Thyroid gland (tissue), 4 donors: ENCODE measurements at places on chromosomes 5 and 9. TPM values are rescaled to one million over a fixed set of nuclear protein-coding genes. Genes with fewer than 3 reads are reported as not detected.

GRCh38 chr5:39992617-39993202, 567.9 kb upstream of the DAB2 start:
- no peaks in the 10 kb centered on the region for H3K27me3 ChIP-seq
- H3K36me3 ChIP-seq, result no peaks in the 10 kb centered on the region
- DNase-seq, result peak; percentile 28
- H3K4me3 ChIP-seq, result no peak overlapping the region
- H3K4me1 ChIP-seq, result no peaks in the 10 kb centered on the region

DNA sequence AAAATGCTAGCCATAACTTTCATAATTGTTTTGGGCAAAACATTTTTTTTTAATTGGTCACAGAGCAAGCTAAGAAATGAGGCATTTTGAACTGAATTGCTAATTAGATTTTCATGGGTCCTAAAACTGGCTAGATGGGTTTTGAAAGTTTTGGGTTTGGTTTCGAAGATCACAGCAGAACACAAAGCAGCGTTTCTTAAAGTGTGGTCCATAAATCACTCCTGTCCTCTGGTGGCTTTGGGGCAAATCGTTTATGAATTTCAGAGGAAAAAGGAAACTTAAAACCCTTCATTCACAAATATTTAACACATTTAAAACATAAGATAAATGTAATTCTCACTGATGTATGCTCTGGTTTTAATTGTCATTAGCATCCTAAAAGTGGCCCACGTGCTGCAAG, 503.7 kb downstream of the SPATA31D1 start:
- no peak overlapping the region for H3K27ac ChIP-seq
- no peaks in the 10 kb centered on the region for H3K36me3 ChIP-seq
- no peak for DNase-seq

GRCh38 chr5:178069909-178070308, 43.4 kb upstream of the N4BP3 start:
- no peaks in the 10 kb centered on the region for H3K27me3 ChIP-seq
- no peaks in the 10 kb centered on the region for H3K4me1 ChIP-seq
- no peak overlapping the region for H3K4me3 ChIP-seq
- H3K27ac ChIP-seq, result no peak overlapping the region
- DNase-seq, result peak; percentile 12

DNA sequence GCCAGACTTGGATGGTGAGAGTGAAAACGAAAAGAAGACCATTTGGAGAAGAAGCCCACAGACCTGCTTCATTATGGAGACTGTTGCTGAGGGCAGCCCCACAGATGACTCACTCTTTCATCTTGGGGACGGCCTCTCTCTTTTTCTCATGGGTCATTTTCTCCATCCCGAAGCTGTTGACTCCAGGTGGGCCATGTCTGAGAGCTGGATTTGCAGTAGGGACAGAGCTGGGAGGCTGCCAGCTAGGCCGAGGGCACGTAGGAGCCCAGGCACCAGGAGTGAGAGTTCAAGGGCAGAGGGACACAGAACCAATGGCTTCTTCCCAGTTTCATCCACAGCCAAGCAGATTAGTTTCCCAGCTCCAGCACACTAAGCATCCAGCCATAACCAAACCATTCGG, 92.4 kb downstream of the S1PR3 start:
- H3K4me1 ChIP-seq, result no peaks in the 10 kb centered on the region
- no peak overlapping the region for H3K4me3 ChIP-seq
- no peak overlapping the region for H3K27ac ChIP-seq
- no peaks in the 10 kb centered on the region for H3K27me3 ChIP-seq
- DNase-seq, result no peak

DNA sequence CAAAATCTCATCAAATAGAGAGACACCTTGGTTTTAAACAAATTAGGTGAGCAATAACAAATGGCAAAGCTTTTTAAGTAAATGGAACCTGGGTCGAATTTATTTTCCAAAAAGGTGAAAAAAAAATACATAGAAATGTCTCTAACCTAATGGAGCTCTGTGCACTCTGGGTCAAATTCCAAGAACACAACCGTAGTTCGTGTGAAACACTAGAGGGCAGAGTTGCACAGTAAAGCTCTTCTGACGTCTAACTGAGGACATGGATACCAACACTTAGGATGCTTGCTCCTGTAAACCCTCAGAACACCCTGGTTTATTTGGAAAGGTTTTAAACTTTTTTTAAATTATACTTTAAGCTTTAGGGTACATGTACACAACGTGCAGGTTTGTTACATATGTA, 18.9 kb downstream of the MARCHF11 start:
- no peak overlapping the region for H3K27ac ChIP-seq
- DNase-seq, result no peak
- no peaks in the 10 kb centered on the region for H3K4me1 ChIP-seq
- H3K27me3 ChIP-seq, result no peaks in the 10 kb centered on the region

- H3K4me3 ChIP-seq, result no peak overlapping the region
- no peak overlapping the region for H3K27ac ChIP-seq
- no peaks in the 10 kb centered on the region for H3K4me1 ChIP-seq
These were observed 677.1 kb upstream of the CHD1 start for GRCh38 chr5:99605904-99606303.

GRCh38 chr5:113267361-113267900, 167.4 kb downstream of the TSSK1B start:
- no peak for DNase-seq
- no peak overlapping the region for H3K4me3 ChIP-seq
- no peak overlapping the region for H3K27ac ChIP-seq
- no peaks in the 10 kb centered on the region for H3K4me1 ChIP-seq

Gene RAB3C
- total RNA-seq, result 0.42 TPM

Gene S100Z
- total RNA-seq, result not detected

DNA sequence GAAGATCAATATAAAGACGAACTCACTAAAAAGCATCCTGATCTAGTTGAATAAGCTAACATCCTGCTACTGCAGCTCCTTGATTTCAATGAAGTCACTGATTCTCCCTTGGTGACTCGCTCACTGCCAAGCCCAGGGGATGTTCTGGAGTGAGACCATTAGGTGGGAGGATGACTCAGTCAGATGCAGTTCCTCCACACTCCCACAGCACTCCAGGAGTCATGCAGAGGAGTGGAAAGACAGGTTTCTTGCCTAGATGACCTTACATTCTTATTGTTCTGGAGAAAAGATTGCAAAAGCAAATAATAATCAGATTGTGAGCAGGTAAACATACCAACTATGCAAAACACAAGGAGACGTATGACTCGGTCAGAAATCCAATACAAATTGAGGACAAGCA, 15.3 kb downstream of the GCNT4 start:
- H3K27ac ChIP-seq, result no peak overlapping the region
- peak; percentile 14 for DNase-seq
- H3K4me1 ChIP-seq, result no peaks in the 10 kb centered on the region

- H3K27me3 ChIP-seq, result no peaks in the 10 kb centered on the region
- peak; percentile 97 for DNase-seq
- H3K36me3 ChIP-seq, result no peaks in the 10 kb centered on the region
- peaks cover 34% of the 10 kb centered on the region for H3K4me1 ChIP-seq
- H3K27ac ChIP-seq, result peak overlapping the region; percentile 56
These were observed 134.0 kb downstream of the SNX18 start for GRCh38 chr5:54651482-54652076.

DNA sequence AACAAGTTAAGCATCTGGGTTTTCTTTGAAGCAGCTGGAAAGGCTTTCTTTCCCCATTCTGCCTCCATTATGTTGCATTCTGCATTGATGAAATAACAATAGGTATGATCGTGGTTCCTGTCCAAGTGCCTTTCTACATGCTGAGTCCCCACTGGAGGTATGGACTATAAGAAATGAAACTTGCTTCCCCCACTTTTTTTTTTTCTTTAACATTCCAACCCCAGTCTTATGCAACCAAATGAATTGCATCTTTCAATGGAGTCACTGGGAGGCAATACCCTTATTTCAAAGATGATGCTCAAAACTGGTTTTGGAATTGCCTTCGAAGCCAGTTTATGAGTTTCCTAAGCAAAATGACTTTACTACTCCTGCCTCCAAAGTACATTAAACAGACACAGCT, 58.9 kb downstream of the ARSB start:
- H3K27me3 ChIP-seq, result no peaks in the 10 kb centered on the region
- H3K4me1 ChIP-seq, result no peaks in the 10 kb centered on the region
- no peaks in the 10 kb centered on the region for H3K36me3 ChIP-seq
- no peak for DNase-seq

DNA sequence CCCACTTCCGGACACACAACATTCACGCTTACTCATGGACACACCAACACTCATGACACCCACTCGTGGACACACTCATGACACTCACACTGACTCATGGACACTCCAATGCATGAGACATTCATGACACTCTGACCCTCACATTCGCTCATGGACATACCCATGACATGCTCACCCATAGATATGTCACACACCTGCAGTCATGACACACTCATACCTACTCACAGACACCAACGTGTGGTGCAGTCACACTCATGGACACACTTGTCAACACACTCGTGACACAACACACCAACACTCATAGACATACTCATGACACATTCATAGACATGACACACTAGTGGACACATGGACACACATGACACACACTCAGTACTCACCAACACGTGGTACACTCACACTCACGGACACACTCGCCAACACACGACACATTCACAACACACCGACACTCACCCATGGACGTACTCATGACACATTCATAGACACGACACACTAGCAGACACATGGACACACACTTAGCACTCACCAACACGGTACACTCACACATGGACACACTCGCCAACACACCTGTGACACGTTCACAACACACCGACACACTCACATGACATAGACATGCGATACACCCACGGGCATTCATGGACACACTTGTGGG, 73.4 kb downstream of the PHF2 start:
- no peak for DNase-seq
- no peaks in the 10 kb centered on the region for H3K4me1 ChIP-seq
- no peaks in the 10 kb centered on the region for H3K27me3 ChIP-seq
- peaks cover 50% of the 10 kb centered on the region for H3K36me3 ChIP-seq
- no peak overlapping the region for H3K4me3 ChIP-seq

DNA sequence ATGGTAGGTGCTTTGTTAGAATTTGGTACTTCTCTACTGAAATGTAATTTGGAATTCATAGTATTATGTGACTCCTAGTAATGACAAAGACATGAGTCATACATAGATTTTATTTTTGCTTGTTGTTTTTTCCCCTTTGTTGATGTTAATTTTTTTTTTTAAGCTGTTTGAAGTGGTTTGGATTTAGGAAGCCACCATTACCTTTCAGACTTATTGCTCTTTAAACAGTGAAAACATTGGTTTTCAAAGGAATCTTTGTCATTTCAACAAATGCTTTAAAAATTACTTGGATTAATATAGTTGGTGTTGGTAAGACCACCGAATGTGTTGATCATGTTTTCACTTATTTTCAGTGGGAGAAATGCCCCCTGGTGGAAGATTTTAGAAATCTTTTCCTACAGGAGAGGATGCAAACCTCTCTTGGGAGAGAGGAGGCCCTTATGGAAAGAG, 170.1 kb upstream of the PITX1 start:
- no peaks in the 10 kb centered on the region for H3K4me1 ChIP-seq
- no peak for DNase-seq
- H3K4me3 ChIP-seq, result no peak overlapping the region

Gene LHFPL2
- total RNA-seq, result 25.7 TPM

DNA sequence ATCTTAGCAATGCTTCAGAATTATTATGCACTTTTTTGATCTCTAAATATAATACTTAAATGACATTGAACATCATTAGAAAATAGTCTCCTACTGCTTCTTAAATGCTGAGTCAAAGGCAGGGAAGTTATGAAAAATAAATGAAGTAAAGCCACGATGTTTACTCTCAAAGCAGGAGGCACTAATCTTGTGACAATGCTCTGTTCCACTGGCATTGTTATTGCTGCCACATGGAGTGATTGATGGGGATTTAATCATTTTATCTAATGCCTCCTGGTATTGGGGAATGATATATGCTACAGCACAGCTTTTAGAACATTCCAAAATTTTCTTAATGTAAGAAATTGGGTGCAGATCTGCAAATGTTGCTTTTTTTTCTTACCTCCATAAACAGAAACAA, 1655.4 kb upstream of the NUDT12 start:
- no peak for DNase-seq
- no peaks in the 10 kb centered on the region for H3K36me3 ChIP-seq

DNA sequence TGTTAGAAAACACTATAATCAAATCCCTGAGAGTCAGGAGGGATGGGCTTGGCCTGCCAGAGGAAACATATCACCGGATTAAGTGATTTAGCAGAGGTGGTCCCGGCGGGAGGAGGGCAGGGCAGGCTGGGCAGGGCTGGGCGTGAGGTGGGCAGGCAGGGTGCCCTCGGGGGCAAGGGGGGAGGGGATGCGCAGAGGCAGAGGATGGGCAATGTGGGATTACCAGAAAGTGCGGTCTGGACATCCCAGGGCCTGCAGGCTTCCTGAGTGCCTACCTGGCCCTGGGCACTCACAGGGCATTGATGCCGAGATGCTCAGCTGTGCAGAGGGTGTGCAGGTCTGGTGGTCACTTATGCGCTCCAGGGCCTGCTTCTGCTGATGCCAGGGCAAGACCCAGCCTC, 115.2 kb downstream of the ADAMTS2 start:
- H3K27me3 ChIP-seq, result no peaks in the 10 kb centered on the region
- no peak overlapping the region for H3K4me3 ChIP-seq
- H3K36me3 ChIP-seq, result no peaks in the 10 kb centered on the region
- H3K27ac ChIP-seq, result no peak overlapping the region

Gene TAL2
- not detected for total RNA-seq

Gene F2RL2
- 0.13 TPM for total RNA-seq

- DNase-seq, result peak; percentile 77
These were observed 28.2 kb downstream of the PTPA start for GRCh38 chr9:129139233-129139992.

- H3K4me3 ChIP-seq, result no peak overlapping the region
- H3K36me3 ChIP-seq, result no peaks in the 10 kb centered on the region
- H3K27ac ChIP-seq, result no peak overlapping the region
- no peaks in the 10 kb centered on the region for H3K27me3 ChIP-seq
- no peak for DNase-seq
These were observed 694.1 kb upstream of the CDH6 start for GRCh38 chr5:30499402-30499801.

Gene CCT5
- total RNA-seq, result 186 TPM

Gene CXCL14
- total RNA-seq, result 41.8 TPM

DNA sequence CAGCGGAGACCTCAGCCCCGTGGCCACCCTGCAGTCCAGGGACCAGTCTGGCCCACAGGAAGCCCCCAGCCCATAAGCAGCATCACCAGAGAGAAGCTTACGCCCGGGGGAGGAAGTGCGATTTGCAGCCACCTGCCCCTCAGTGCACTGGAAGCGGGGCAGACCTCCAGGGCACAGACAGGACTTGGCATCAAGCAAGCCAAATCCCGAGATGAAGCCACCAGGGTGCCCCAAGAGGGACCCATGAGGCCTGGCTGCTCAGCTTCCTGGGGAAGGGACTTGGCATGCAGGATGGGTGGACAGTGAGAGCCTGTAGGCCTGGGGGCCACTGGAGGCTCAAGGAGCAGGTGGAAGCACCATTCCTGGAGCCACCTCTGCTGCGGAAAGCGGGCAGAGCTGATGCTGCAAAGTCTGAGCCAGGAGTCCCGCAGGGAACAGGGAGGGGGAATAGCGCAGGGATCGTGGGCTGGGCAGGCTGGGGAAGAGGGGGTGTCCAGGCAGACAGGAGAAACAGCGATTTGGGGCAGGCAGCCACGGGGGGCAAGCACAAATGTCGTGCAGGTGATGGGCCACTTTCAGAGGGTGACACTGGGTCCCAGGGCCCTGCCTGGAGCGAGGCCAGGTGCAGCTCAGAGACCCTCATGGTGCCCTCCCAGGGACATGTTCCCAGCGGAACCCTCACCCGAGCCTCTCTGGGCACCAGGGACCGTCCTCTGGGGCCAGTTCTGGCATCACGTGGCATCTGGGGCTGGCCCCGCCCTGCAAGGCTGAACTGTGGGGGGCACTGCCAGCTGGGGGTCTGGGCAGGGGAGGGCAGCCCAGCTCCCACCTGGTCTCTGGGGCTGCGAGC, 3.2 kb downstream of the LRRC26 start:
- no peak overlapping the region for H3K4me3 ChIP-seq
- H3K27me3 ChIP-seq, result peaks cover 41% of the 10 kb centered on the region
- no peak for DNase-seq
- H3K36me3 ChIP-seq, result no peaks in the 10 kb centered on the region
- H3K27ac ChIP-seq, result no peak overlapping the region
- H3K4me1 ChIP-seq, result peaks cover 44% of the 10 kb centered on the region
